ENCODE measurements at places on chromosomes 3 and 15.
A peak's percentile ranks its signal among the peaks of the same experiment; 100 is the strongest.

DNA sequence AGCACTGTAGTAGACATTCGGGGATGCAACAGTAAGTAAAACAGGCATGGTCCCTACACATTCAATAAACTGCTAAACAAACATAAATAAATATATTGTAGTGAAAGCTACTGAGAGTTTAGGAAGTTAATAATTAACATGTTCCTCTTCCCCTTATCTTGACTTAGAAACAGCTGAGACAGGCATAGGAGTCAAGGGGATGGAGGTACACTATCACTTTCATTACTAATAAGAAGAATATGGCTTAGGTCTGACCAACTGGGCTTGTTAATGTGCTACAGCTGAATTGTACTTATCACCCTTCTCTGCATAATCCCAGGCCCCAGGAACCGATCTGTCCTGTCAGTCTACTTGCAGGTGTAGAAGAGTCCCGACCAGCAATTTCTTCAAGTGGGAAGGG, 116.3 kb upstream of the DAZL start:
- no peak for DNase-seq

DNA sequence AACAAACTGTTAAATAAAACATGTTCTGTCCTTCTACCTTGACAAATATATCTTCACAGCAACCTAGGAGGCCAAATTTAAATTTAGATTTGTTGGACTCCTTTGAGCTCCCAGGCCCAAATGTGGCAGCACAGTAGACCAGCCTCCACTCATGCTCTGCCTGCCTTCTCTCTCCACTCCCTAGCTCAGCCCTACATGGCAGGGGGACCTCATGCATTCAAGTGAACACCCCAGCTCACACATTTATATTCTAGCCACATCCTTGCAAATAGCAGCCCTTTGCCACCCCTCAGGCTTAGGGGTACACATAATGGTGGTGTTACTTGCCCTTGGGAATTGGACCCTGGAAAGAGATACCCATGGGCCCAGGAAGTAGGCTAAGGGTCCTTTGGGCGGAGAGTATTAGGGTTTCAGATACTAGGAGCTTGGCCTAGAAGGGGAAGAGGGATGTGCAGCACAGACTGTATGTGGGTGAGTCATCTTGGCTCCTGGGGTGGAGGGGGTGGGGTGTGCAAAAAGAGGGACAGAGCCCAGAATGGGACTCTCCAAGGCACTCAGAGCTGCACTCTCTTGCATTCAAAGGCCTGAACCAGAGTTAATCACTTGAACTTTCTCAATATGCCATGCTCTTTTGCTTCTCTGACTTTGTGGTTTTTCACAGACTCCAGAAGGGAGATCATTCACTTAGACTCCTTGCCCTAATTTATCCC, 268.4 kb upstream of the ROPN1 start:
- peak; percentile 90 for DNase-seq

GRCh38 chr3:171690281-171690680, 120.0 kb downstream of the PLD1 start:
- no peak for DNase-seq

- no peak for DNase-seq
These were observed 42.5 kb upstream of the DYNC1LI1 start for GRCh38 chr3:32613183-32613582.

GRCh38 chr15:33813891-33814290, 154.4 kb upstream of the CHRM5 start:
- DNase-seq = no peak

DNA sequence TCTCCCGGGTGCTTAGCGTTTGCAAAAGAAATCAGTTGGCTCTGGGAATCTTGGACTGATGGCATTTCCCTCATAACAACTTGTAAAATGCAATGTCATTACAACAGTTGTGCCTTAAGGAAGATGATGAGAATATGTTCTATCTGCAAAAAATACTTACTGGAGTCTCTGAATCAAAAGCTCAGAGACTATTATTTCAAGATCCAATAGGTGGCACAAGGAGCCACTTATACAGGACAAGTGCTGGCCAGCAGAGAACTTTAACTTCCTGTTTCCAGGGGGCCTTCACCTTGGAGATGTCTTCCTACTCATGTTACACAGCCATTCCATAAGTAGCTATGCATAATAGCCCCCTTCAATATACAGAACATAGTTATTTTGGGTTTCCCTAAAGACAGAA, 8.9 kb upstream of the RPS27L start:
- DNase-seq = peak; percentile 21

- no peak for DNase-seq
These were observed 18.2 kb upstream of the KIF23 start for GRCh38 chr15:69395991-69396390.

DNA sequence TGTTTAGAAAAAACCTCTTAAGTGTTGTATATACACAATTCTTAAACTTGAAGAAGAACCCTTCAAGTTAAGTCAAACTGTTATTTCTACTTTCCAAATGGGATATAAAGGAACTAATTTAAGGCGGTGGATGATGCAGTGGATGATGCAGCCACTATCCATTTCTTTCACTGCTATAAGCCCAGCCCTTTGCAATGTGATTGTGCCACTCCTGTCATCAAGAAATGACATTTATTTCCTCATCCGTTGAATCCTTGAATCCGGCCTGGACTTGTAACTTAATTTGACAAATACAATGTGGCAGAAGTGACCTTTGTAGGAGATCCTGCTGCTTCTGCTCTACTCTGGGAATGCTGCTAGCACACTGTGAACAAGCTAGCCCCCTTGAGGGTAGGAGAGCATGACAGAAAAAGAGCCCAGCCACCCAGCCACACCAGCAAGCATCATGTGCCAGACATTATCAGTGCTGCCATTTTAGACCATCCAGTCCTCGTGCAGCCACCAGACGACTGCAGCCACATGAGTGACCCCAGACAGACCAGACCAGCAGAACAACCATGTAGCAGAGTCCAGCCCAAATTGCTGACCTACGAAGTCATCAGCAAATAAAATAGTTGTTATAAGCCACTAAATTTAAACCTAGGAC, 47.4 kb downstream of the UACA start:
- DNase-seq = no peak

DNA sequence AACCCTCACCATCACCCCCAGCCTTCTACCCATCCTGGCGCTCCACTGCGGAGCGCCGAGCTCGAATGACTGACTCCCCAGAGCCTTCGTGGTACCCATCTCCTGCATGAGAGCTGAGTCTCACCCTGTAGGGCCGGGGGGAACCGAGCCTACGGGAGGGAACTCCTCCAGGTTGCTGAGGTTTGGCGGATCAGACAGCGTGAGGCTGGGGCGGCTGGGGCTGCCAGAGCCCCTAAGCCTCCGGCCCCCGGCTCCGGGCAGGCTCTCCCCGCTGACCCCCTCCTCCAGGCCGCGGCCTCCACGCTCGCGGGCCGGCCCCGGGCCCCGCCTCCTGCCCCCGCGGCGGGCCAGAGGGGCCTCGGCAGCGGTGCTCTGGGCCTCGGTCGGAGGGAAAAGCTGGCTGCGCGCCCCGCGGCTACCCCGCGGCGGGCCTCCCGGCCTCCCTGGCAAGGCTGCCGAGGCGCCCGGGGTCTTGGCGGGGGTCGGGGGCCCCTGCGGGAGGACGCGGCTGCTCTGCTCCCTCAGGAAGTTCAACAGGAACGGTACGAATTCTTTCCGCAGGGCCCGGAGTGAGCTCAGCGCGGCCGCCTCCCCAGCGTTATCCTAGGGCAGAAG, 643 bp downstream of the CDAN1 start:
- DNase-seq = no peak

GRCh38 chr15:91541286-91541685, 312.2 kb upstream of the SLCO3A1 start:
- DNase-seq = no peak

DNA sequence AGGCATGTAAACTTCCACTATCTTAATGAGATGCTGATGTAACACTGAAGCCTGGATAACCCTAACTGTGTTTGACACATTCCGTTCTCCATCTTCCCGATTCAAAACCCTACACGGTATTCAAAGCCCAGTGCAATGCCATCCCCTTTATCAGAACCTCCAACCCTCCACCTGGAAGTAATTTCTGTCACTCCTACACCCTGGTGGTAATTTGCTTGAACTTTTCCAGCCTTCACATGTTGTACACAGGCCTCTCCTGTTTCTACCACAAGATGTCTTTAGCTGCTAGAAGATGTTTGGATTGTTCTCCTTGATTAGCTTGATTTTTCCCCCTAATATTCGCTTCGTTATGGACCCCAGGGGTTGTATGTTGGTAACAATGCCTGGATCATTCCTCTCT, 208.9 kb downstream of the CHST2 start:
- no peak for DNase-seq

GRCh38 chr3:98557324-98558010, 25.7 kb downstream of the GPR15 start:
- no peak for DNase-seq

DNA sequence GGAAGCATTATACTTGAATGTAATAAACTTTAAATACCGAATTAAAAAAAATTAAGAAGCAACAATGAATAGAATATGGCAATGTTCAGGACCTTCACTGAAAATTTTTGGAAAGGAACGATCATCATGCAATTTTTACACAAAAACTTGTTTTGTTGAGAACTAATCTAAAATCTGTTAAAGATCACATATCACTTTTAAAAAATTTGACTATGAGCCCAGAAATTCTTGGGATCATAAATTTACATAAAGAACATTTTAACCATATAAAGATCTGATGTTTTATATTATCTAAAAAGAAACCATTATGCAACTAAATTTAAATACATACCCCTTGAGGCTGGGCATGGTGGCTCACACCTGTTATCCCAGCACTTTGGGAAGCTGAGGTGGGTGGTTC, 76.2 kb upstream of the MELTF start:
- DNase-seq = no peak

- DNase-seq = no peak
These were observed 451.5 kb downstream of the FGF12 start for GRCh38 chr3:192275741-192276355.

DNA sequence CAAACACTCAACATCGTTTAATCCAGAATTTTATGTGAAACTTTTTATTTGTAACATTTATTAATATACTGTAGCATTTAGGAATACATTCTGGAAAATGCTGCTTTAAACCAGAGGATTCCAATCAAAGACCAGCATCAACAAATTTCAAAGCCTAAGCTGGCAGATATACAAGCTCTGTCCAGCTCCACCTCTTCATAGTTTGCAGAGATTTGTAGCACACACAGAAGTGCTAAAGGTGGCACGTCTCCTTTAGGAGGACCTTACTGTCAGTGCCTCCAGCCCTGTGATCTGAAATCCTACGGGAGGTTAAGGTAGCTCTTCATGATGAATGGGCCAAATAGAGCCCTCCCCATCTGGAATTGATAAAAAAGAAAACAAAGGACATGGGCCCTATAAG, 329.7 kb upstream of the NECTIN3 start:
- no peak for DNase-seq

- no peak for DNase-seq
These were observed 22.5 kb downstream of the GATM start for GRCh38 chr15:45355860-45356259.
